GM12878 (cell line): ENCODE measurements at places on chromosomes 12 and 14.

- DNase-seq, result no peak
These were observed 72.8 kb downstream of the ZNF664 start for GRCh38 chr12:124045671-124046455.

- DNase-seq, result no peak
These were observed 4.1 kb downstream of the PHB2 start for GRCh38 chr12:6966351-6966750.

DNA sequence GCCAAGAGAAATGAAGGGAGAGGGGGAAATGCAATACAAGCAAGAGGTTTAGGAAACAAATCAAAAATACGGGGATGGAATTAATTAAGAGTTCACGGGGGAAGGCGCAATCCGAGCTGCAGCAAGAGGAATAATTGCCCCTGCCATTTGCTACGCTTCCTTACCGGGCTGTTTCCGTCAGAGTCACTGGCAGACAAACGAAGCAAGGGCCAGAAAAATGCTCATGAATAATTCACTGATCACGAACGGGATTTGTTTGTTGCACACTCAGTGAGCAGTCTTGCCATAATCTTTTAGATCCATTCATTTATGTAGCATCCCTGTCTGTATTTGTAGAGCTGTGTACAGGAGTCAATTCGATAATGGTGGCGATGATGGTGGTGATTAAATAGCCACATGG, 39.0 kb downstream of the PLXNC1 start:
- DNase-seq, result no peak

DNA sequence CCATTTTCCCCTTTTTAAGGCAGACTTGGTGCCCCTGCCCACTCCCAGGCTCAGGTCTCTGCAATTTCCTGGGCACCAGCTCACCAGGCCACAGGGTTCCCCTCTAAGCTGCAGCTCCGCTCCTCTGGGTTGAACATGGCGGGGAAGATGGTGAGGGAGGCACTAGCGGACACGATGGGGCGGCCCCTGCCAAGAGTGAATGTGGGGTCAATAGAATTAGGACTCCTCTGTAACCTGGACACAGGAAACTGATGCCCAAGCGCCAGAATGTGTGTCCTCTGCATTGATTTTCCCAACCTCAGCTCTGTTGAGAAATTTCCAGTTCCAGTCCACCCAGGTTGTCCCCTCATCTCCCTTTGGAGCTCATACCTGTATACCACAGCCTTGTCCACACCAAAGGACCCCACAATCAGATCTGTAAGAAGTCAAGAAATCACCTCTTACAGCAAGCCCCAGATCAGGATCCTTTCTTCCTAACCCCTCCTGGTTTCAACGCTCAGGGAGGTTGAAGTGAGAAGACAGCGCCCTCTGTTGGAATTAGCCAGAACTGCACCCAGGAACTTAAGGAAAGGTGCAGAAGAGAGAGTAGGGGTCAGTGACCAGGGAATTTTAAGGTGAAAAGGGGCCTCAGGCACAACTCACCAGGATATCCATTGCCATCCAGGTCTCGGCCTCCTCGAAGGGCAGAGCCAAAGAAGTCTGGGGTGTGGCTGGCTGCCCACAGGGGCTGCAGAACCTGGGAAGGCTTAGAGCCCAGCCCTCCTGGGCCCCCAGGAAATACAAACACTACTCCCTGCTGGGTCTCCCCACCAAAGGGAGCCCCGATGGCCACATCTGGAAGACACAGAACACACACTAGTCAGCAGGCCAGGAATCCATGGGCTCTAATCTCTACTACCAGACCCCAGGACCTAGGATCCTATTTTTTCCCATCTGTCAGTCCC, 14.7 kb downstream of the ITGA5 start:
- no peak for DNase-seq

GRCh38 chr12:52151837-52152783, 39.7 kb downstream of the KRT80 start:
- no peak for DNase-seq

DNA sequence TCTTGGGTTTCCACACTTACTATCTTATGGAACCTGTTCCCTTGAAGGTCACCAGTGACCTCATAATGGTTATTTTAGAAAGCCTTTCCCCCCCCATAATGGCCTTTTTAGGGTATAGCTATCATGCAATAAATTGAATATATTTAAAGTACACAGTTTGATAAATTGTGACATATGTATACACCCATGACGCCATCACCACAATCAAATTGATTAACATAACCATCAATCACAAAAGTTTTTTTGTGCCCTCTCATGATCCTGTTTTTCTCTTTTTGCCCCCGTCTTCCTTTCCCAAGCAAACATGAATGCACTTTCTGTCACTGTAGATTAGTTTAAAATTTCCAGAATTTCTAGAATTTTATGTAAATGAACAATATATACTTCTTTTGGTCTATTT, 28.7 kb upstream of the OR4E1 start:
- no peak for DNase-seq

GRCh38 chr12:75439048-75439447, 41.5 kb upstream of the GLIPR1 start:
- no peak for DNase-seq

GRCh38 chr14:49769171-49769570, 1.2 kb downstream of the KLHDC2 start:
- DNase-seq, result no peak

GRCh38 chr12:113277511-113277910, 56.2 kb downstream of the TPCN1 start:
- no peak for DNase-seq

- no peak for DNase-seq
These were observed 14.7 kb upstream of the KRT86 start for GRCh38 chr12:52259657-52260243.

GRCh38 chr12:105201299-105201698, 34.7 kb downstream of the APPL2 start:
- DNase-seq, result no peak

- DNase-seq, result no peak
These were observed 352.8 kb downstream of the APAF1 start for GRCh38 chr12:98997899-98998298.

GRCh38 chr12:2267703-2268470, 215.1 kb downstream of the CACNA1C start:
- DNase-seq, result no peak

GRCh38 chr12:132773077-132773955, 11.7 kb upstream of the ANKLE2 start:
- DNase-seq, result no peak

- no peak for DNase-seq
These were observed 36.9 kb downstream of the DIO3 start for GRCh38 chr14:101598159-101598558.

GRCh38 chr12:117026343-117026742, 72.9 kb downstream of the TESC start:
- DNase-seq, result no peak

GRCh38 chr12:51759175-51759574, 89.3 kb downstream of the FIGNL2 start:
- no peak for DNase-seq

GRCh38 chr12:131084341-131085011, 130.8 kb downstream of the ADGRD1 start:
- no peak for DNase-seq
